ENCODE measurements at places on chromosomes 7 and 10.

DNA sequence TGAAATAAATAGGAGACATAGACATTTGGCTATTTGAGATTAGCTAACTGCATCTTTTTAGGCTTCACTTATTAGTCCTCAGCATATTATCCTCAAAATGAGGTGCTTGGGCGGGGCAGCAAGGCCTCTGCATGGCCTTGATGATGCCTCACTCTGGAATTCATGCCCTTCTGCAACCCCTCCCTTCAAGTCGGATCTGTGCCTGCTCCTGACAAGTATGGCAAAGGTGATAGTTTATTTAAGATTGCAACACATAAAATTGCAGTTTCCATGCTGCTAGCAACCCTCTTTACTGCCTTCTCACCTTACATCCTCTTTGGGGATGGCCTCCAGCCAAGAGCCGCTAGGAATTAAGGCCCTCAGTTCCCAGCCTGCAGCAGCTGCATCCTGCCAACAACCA, 241.3 kb upstream of the ADARB2 start:
- no peak for DNase-seq

- no peak for DNase-seq
These were observed 101.6 kb downstream of the CYTH3 start for GRCh38 chr7:6170571-6171531.

DNA sequence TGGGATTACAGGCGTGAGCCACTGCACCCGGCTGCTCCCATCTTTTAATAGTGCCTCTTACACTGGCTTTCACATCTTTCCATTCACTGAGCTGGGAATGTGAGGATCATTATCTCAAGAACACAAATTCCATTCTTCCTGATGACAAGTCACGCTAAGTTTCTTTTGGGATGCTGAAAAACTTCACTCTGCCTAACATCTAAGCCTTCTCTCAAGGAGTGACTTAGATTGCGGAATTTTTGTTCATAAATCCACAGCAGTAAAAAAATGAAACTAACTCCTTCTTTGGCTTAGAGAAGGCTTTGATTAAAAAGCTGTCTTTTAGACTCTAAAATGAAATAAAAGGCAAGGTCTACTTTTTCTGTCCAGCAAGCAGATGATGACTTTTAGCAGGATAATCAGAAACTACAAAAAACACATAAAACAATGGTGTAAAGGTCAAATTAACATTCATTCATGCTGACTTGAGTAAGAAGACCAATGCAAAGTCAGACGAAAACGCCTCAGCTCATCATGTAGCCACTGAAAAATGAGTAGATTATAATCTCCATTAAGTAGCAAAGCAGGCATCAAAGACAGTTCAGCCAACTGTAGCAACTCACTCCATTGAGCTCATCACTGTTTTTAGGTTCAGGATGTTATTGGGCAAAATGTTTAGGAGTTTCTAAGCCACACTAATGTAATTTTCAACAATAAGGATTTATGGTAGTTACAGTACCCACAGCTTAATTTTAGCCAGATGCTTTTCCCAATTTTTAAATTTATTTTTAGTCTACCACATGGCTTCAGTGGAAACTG, 178.8 kb downstream of the ELMO1 start:
- no peak for DNase-seq

DNA sequence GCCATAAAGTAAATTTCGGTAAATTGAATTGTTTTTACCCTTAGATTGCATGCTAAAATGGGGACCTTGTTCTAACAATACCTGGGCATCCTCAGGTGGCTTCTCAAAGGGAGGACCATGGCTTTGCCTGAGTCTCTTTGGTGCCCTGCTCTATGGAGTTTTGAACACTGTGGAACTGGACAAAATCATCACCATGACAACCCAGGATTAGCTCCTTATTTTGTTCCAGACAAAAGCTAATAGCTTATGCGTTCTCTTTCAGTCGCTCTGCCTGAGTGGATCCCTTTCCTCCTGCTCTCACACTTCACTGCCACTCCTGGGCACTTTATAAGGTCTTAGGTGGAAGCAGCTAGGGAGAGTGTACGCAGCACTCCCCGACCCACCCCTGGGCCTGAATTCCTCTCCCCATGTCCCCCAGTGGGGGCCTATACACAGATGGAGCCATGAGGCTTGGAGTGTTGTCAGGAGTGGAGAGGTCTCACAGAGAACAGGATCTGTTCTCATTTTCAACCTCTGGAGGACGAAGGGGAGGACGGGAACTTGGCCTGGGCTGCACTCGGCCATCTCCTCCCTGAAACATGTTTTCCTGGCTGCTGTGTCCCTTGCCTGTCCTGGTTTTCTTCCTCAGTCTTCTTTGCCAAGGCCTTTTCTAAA, 19.0 kb downstream of the ADCYAP1R1 start:
- no peak for DNase-seq

Data from AML-193 (cell line).